Aortic smooth muscle cell (primary cell): ENCODE measurements at places on chromosomes 1 and 21. TPM values are rescaled to one million over a fixed set of nuclear protein-coding genes. Genes with fewer than 3 reads are reported as not detected.

Gene HSD3B1
- not detected in 2 replicates for total RNA-seq

Gene SPRR2E
- not detected in 2 replicates for total RNA-seq

Gene DLGAP3
- under 0.01 TPM in 1 of 2 replicates, not detected in the other for total RNA-seq

Gene C1QA
- total RNA-seq, result 0.13 TPM in 1 of 2 replicates, not detected in the other

Gene CXADR
- 0.26 and 1.3 TPM in 2 replicates for total RNA-seq
